ENCODE measurements at places on chromosomes 16 and 17.

DNA sequence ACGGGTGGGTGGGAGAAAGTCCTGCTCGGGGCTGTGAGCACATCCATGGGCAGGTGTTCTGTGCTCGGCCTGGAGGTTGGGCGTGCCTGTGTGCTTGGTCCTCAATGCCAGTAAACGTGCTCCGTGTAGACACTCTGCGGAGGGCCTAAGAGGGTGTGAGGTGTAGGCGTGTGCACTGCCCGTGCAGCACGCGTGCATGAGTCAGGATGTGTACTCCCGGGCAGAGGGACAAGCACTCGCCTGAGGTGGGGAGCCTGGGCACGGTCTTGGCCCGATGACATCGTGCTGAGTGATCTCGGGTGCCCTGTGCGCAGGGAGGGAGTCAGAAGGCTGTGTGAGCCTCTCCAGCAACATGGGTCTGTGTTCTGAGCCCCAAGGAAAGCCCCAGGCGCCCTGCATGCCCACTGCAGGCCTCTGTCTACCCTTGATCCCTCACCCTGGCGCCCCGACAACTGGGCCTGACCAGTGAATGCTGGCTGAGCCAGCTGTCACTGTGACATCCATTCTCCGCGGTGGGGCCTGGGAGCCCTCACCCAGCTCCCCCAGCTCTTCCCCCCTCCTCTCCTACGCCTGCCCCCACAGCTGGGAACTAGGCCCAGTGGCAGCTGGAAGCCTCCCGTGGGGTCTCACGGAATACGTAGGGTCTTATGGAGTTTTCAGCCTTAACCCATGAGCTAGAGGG lies 23.5 kb upstream of the NXPH3 start:
- DNase-seq, result peak; percentile 28

- DNase-seq, result no peak
These were observed 47.5 kb downstream of the HS3ST3A1 start for GRCh38 chr17:13554231-13554630.

- peak; percentile 14 for DNase-seq
These were observed 34.3 kb downstream of the MARF1 start for GRCh38 chr16:15608398-15609285.

DNA sequence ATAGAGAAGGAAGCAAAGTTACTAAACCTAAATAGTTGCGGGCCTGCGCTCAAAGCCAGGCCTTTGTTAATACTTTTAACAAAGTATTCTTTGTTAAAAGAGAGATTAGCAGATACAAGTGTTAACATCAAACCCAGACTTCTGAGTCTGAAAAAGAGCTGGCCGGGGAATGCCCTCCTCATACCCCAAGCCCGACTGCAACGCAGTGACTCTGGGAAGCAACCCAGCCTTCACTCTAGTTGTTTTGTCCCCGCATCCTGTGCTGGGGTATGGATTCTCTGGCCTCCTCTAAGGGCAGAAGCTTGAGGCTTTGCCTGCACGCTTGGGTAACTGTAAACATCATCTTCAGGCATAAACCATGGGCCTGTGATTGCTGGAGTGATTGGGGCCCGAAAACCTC lies 48.3 kb downstream of the ADCY7 start:
- no peak for DNase-seq

DNA sequence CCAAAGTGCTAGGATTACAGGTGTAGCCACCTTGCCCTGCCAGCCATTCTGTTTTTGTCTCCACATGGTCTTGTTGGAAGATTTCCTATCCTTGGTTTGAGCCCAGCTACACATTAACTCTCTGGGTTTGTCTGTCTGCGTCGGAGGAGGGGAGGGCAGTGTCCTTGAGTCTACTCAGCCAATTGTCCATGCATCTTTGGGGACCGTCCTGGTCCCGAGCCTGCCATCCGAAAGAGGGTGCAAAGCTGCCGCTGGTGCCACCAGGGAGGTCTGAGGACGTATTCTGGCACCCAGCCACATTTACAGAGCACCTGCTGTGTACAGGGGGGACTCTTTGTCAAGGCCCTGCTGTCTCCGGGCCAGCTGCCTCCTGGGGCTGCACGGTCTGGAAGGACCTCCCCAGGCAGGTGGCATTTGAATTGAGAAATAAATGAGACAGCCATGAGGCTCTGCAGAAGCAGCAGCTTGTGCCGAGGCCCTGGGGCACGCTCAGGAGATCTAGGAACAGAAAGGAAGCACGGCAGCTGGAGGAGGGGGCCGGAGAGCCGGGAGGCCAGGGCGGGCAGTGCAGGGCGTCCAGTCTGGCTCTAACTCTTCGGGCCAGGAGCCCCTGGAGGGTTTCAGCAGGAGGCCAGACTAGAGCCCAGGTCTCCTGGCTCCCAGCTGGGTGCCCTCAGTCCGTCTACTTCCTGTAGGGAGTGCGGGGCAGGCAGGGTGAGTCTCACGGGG lies 1.5 kb downstream of the CYBA start:
- no peak for DNase-seq

DNA sequence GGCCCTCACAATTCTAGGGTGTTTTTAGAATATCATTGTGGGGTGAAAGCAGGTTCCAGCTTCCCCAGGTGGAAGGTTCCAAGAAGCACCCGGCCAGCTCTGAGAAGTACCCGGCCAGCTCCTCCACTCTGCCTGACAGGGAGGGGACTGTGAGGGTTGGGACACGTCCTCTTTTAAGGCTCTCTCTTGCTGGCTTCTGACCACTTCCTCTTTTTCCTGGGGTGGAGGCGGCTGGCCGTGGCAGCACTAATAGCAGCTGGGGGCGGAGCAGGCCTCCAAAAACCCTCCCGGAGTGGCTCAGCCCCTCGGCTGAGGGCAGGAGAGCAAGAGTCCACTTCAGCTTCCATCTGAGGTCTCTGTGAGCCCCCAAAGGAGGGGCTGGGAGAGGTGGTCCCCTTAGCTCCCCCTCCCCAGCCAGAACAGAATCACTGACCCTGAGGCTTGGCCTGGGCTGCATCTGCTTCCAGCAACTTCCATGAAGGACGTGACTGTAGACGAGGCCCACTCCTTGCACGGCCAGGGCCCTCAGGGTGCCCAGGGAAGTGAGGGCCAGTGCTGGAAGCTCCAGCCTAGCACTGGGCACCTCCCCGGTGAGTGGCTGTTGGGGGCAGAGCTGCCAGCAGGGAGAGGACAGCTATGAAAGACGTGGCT lies 26.7 kb upstream of the PLCG2 start:
- no peak for DNase-seq

DNA sequence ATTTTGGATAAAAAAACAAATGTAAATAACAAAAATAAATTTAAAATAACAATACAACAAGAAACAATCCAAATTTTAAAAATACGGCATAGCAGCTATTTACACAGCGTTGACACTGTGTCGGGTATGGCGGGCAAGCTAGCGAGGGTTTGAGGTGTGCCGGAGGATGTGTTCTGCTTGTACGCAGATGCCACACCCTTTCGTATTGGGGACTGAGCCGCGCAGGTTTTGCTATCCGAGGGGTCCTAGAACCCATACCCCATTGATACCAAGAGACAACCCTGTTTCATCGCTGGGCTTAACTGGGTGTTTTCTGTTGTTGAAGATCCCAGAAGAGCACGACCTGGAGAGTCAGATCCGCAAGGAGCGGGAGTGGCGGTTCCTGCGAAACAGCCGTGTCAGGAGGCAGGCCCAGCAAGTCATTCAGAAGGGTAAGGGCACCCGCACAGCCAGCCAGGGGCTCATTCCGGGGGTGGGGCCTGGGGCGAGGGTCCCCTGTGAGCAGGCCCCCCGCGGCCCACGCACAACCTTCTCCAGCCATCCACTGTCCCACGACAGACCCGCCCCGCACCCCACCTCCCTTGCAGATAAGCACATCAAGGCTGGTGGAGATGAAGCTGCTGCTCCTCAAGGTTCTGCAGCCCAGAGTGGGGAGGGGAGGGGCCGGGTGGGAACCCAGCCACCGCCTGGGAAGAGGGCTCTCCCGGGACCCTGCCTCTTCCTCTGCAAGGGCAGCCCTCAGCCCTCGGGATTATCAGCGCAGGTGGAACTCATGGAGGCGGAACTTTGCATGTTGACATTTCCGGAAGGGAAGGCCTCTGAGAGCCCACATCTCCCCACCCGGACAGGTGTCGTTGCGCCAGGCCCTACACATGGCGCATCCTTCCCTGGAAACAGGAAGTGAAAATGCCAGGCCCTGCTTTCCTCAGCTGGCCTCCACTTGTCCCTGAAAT lies 51.2 kb upstream of the CHMP6 start:
- DNase-seq, result no peak

DNA sequence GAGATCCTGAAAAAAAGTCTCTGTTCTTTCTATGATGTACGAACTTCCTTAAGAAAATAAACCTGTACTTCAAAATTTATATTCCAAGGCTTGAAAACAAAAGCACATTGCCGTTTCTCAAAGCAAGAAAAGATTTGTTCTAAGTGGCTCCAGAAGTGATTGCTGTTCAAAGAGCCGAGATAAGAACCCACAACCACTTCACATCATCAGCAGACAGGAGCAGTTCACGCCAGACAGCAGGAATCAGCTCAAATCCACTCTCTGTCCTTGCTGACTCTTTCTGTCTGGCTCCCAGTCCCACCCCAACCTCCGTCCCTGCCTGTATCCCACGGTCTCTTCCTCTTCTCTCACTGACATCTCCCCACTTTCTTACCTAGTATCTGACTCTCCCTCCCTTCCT lies 85.0 kb upstream of the MYOCD start:
- no peak for DNase-seq

DNA sequence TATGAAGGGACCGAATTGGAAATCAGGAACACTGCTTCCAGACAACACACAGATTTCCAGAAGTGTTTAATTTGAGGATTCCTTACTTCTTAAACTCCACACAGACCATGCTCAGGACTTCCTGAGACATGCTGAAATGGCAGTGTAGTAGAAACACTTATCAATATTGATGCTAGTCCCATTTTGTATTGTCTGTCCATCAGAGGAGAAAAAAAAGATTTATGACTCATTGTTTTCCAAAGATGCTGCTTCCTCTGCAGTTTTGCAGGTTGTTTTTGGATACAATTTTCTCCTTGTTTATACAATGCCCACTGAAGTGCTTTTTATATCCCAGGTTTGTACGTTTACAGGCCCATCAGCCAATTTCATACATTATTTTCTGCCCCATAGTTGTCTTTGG lies 68.3 kb upstream of the TANC2 start:
- DNase-seq, result no peak

- peak; percentile 83 for DNase-seq
These were observed 2.2 kb downstream of the NR1D1 start for GRCh38 chr17:40097931-40098845.

- DNase-seq, result no peak
These were observed 4.2 kb upstream of the CCNF start for GRCh38 chr16:2425008-2425518.

Measured in fibroblast of mammary gland (primary cell).